ENCODE measurements at places on chromosomes 1 and 21. TPM values are rescaled to one million over a fixed set of nuclear protein-coding genes. Genes with fewer than 3 reads are reported as not detected.

The RGS4 gene
- total RNA-seq = not detected

The ITLN1 gene
- not detected for total RNA-seq

The CYYR1 gene
- not detected for total RNA-seq

The CFAP141 gene
- total RNA-seq = not detected

The ADGRL4 gene
- not detected for total RNA-seq

The KCNA3 gene
- 38.1 TPM for total RNA-seq

The AGRN gene
- total RNA-seq = 25.8 TPM

The SCAF4 gene
- 70.6 TPM for total RNA-seq
